ENCODE measurements at places on chromosomes 7 and 10.

GRCh38 chr10:14800397-14800796, 25.7 kb upstream of the FAM107B start:
- DNase-seq: no peak

DNA sequence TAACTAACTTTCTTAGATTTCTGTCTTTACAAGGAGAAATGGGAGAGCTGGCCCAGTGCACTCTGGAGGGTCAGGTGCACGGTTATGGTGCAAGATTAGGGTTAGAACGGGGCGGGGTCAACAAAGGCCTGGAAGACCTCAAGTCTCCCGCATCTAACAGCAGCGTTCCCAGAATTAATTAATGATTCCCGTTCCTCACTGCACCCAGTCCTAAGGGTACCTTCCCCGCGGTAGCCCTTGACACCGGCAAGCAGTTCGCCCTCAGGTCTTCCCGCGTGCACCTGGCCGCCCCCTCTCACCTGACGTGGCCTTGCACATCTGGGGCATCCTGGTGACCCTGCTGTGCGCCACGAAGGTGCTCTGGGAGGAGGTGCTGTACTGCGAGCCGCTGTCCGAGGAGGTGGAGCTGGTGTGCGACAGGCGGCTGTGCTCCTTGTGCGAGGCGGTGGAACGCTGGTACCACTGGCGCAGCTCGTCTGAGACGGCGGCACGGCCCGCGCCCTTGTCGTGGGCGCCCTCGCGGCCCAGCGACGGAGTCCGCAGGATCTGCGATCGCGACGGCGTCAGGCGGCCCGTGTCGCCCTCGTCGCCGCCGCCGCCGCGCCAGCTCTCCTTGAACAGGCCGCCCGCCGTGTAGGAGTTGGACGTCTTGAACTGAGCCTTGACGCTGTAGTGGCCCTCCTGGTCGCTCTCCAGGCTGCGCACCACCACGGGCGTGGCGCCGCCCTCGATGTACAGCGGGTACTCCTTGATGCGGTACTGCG, 69.8 kb downstream of the PRPF18 start:
- DNase-seq: no peak

GRCh38 chr10:83119346-83119745, 1020.0 kb upstream of the GHITM start:
- DNase-seq: no peak

DNA sequence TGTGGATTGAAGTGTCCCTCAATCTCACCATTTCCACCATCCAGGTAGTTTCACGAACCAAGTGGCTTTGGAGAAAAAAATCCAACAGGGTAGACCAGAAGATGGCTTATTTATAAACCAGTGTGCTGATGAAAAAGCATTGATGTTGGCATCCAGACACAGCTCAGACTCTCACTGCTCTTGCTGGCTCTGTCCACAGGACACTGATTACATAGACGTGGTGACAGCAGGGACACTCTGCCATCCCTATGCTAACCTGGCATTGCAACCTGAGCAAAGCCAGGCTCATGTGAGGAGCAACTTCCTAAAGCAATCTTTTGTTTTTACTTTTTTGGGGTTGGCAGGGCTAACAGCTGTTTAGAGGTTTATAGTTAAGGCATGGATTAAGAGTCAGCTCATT, 130.6 kb upstream of the SVIL start:
- no peak for DNase-seq

GRCh38 chr10:133302230-133302629, 6.4 kb downstream of the TUBGCP2 start:
- no peak for DNase-seq

DNA sequence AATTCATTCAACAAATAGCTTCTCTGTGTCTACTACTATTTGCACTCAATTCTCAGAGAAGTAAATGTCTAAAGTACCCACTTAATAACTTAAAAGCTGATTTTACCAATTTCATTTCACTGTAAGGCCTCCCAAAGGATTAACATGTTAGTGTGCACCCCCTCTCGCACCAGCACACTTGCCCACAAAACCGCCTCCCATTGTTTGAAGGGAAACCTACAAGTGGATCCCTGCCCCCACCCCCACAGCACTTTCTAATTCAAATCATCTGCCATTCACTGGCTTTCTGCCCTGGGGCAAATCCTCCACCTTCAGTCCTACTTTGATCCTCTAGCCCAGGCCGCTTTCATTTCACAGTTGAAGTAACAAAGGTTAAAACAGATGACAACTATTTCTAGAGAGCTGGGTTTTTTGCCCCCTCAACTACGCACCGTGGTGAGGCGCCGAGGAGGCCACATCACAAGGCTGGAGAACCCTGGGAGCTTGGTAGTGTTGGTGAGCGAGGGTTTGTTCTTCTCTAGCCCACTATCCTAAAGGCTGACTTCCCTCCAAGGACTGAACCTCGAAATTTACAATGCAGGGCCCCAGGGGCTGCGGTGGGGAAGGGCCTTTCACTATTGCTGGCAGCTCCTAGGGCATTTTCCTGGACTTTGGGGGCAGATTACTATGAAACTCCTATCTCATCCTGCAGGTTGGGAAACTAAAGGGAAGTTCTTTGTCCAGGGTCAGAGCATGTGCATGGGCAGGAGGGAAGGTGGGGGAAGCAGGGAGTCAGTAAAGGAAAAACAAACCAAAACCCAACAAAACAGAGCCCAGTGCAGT, 517.4 kb upstream of the ZMIZ1 start:
- no peak for DNase-seq

DNA sequence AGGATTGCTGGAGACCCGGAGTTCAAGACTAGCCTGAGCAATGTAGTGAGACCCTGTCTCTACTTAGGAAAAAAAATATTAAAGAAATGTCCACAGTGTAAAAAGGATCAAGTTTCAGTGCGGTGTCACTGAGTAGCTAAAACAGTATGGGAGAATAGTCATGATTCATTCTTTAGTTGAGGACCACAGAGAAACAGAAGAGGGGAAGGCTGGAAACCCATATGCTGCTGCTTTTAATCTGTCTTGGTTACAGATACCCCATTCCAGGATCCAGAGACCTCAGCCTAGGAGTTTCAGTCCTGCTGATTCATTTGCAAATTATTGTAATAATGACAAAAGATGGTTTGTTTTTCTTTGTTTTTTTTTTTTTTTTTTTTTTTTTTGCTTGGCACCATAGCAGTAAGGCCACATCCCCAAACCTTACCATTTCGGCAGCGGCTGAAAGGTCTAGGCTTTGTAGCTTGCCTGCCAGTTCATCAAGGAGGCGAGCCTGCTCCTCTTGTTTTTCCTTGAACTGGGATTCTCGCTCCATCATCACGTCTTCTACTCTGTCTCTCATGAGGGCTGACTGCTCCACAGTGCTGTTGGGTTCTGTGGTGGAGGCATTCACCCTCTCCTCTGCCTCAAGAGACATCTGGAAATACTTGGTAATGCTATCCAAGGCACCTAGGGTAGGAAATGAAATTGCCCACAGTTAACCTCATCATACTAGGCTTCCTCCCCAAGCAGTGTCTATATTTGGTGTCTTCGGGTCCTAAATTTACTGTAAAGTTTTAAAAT, 44.2 kb downstream of the DLD start:
- DNase-seq: no peak

DNA sequence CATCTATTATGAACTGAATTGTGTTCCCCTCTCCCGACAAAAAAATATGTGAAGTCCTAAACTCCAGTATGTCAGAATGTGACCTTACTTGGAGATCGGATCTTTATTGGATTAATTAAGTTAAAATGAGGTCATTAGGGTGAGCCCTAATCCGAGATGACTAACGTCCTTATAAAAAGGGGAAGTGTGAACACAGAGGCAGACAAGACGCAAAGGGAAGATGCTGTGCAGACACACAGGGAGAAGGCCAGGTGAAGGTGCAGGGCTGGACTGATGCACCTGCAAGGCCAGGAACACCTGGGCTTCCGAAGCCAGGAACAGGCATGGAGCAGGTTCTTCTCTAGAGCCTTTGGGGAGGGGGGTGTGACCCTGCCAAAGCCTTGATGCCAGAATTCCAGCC, 187.8 kb downstream of the PARD3 start:
- no peak for DNase-seq

DNA sequence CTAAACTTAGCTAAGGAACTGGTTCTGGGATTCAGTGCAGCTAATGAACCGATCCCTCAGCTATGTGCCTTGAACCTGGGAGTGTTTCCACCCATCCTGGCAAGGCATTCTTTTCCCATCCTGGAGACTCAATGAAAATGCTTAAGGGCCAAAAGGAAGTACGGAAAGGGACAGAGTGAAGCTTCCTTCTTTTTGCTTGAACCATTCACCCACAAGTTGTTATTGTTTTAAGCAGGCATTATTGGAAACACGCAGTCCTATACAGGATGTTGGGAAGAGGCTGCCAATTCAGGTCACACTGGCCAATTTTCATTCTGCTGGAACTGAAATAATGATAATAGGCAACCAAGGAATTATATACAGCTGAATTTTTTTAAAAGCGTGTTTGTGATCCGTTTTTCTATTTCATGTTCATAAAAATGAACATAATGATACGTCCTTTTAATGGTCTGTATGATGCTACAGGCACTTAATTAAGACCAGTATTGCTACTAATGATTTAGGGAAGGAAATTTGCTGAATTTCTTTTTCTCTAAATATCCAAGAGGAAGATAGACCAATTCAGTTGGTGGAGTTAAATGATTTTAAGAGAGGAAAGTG, 57.8 kb upstream of the FZD1 start:
- DNase-seq: no peak

DNA sequence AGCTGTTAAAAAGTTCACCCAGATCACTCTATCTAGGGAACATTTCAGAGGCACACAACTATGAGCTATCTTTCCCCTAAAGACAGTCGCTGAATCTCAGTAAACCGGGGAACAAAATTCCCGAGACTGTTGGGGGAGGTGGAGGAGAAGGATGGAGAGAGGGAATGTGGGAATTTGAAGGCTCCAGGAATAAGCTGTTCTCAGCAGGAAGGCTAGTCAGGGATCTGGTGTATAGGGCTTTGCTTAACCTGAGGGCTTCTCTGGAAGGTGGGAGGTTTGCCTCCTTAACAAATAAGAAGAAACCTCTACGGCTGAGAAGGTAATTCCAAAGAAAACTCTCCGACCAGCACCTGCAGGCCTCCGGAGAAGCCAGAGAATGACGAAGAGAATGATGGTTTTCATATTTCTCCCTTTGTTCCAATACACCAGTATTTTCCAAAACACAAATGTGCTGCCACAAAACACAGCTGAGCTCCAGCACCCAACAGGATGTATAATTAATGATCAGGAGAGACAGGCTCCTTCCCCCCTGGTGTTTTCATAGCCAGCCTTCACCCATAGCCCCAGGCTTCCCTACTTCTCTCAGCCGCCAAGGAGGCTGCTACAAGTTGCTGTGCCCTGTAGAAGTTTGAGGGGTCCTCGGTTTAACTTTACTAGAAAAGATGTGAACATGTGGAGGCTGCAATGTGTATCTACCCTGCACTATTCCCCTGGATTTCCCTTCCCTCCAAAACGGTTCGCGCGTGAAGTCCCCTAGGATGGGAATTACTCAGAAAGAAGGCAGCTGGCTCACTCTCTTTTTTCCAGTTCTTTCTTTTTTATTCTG, 2.0 kb downstream of the KCNMA1 start:
- DNase-seq: no peak
